ENCODE measurements at places on chromosomes 13 and 19.

DNA sequence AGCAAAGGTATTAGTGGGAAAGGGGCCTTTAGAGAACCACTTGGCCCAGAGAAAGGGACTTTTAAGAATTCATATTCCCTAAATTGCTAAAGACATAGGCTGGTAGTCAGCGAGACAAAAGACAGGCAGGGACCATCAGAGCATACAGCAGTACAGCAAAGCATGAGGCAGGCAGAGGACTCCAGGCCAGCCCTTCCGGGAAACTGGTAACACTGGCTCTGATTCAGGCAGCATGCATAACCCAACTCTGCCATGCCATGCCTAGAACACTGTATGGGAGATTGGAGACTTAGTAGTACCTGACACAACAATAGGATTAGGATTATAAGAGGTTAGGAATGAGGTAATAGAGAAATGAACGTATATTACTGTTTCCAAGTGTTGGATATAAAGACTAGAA is 34.9 kb downstream of the CAB39L start:
- peaks cover 3% of the 10 kb centered on the region for H3K4me1 ChIP-seq
- no peak overlapping the region for H3K27ac ChIP-seq
- H3K4me3 ChIP-seq = no peak overlapping the region
- H3K27me3 ChIP-seq = no peaks in the 10 kb centered on the region

DNA sequence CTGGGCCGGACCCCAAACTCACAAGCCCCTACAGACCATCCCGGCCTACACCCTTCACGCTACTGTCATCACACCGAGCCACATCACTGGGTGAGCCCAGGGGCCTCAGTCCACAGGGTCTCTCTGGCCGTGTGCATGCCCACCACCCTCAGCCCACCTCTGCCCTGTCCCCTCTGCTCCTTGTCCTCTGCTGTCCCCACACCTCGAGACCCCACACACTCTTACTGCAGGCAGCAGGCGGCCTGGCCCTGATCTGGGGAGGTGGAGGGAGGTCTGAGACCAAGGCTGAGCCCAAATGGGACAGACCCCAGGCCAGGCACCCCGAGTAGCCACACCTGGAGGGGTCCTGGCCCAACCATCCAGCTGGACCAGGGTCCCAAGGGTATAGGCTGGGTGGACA is 35.2 kb downstream of the PEPD start:
- H3K4me1 ChIP-seq = peaks cover 7% of the 10 kb centered on the region
- no peak overlapping the region for H3K27ac ChIP-seq
- H3K27me3 ChIP-seq = no peaks in the 10 kb centered on the region
- peaks cover 17% of the 10 kb centered on the region for H3K36me3 ChIP-seq

GRCh38 chr13:31870511-31870910 is 131.2 kb downstream of the RXFP2 start:
- no peak overlapping the region for H3K27ac ChIP-seq
- no peaks in the 10 kb centered on the region for H3K36me3 ChIP-seq
- no peak overlapping the region for H3K4me3 ChIP-seq
- peaks cover 22% of the 10 kb centered on the region for H3K4me1 ChIP-seq

- no peaks in the 10 kb centered on the region for H3K36me3 ChIP-seq
- no peak overlapping the region for H3K4me3 ChIP-seq
- H3K27me3 ChIP-seq = no peaks in the 10 kb centered on the region
These were observed 64.5 kb upstream of the SCEL start for GRCh38 chr13:77470986-77471385.

DNA sequence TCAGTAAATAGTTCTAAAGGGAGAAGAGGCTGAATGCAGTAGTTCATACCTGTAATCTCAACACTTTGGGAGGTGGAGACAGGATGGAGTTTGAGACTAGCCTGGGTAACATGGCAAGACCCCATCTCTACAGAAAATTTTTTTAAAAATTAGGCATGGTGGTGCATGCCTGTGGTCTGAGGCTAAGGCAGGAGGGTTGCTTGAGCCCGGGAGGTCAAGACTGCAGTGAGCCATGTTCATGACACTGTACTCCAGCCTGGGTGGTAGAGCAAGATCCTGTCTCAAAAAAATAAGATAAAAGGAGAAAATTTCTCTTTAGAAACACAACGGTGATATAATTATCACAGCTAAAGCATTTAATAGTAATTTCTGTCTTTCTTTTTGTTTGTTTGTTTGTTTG is 57.1 kb downstream of the SIPA1L3 start:
- peaks cover 10% of the 10 kb centered on the region for H3K36me3 ChIP-seq
- H3K27ac ChIP-seq = no peak overlapping the region
- H3K27me3 ChIP-seq = no peaks in the 10 kb centered on the region
- peaks cover 12% of the 10 kb centered on the region for H3K4me1 ChIP-seq

- no peak overlapping the region for H3K27ac ChIP-seq
- no peak overlapping the region for H3K4me3 ChIP-seq
- no peak for DNase-seq
- H3K36me3 ChIP-seq = peaks cover 5% of the 10 kb centered on the region
These were observed 6.4 kb downstream of the CHST8 start for GRCh38 chr19:33627962-33628839.

- peaks cover 2% of the 10 kb centered on the region for H3K36me3 ChIP-seq
- H3K27ac ChIP-seq = peak overlapping the region; percentile 90
- H3K4me1 ChIP-seq = peaks cover 21% of the 10 kb centered on the region
- H3K4me3 ChIP-seq = no peak overlapping the region
- no peak for DNase-seq
These were observed 41.7 kb downstream of the ELL start for GRCh38 chr19:18480006-18480691.

DNA sequence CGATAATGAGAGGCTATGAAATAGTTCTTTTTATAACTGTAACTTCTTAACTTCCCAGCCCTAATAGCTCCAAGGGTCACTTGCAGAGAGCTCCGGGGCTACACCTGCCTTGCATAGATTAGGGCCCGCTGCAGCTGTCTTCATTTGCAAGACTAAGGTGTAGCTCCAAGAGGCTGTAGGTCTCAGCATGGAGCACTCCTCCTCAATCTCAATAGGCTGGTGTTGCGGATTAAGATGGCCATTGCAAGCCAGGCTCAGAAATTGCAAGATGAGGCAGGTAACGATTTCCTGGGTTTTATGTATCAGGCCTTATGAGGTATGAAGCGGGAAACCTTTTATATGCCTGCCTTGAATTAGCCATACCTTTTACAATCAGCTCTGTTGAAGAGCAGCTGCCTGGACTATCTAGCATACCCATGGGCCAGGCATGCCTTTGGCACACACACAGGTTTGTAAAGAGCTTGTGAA is 185.7 kb downstream of the TM9SF2 start:
- H3K4me1 ChIP-seq = peaks cover 14% of the 10 kb centered on the region
- DNase-seq = no peak
- H3K27me3 ChIP-seq = peaks cover 53% of the 10 kb centered on the region
- H3K4me3 ChIP-seq = no peak overlapping the region
- H3K36me3 ChIP-seq = no peaks in the 10 kb centered on the region
- no peak overlapping the region for H3K27ac ChIP-seq

DNA sequence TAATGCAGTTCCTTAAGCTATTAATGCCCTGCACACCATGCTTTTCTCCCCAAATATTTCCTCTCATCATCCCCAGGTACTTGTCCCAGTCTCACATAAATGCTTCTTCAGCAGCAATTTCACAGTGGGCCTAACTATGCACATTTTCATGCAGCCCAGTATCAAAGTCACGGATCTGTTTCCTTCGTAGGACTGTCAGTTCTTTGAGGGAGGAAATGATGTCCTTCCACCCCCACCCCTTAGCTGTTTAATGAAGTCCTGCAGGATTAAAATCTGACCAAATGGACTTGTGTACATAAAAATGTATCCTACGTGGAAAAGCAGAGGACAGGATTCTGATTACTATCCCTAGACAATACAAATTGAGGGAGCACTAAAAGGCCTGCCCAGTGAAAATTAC is 68.6 kb upstream of the ARGLU1 start:
- DNase-seq = no peak
- H3K27ac ChIP-seq = no peak overlapping the region
- no peaks in the 10 kb centered on the region for H3K27me3 ChIP-seq
- no peaks in the 10 kb centered on the region for H3K36me3 ChIP-seq
- H3K4me1 ChIP-seq = no peaks in the 10 kb centered on the region
- no peak overlapping the region for H3K4me3 ChIP-seq

GRCh38 chr19:1070931-1071791 is 4.2 kb downstream of the ARHGAP45 start:
- H3K4me3 ChIP-seq = peak overlapping the region; percentile 52
- H3K27me3 ChIP-seq = peaks cover 43% of the 10 kb centered on the region
- no peaks in the 10 kb centered on the region for H3K36me3 ChIP-seq
- H3K27ac ChIP-seq = peak overlapping the region; percentile 43
- peaks cover 6% of the 10 kb centered on the region for H3K4me1 ChIP-seq

GRCh38 chr13:112481458-112481857 is 105.3 kb downstream of the SPACA7 start:
- DNase-seq = no peak
- H3K4me3 ChIP-seq = no peak overlapping the region
- H3K36me3 ChIP-seq = peaks cover 36% of the 10 kb centered on the region
- H3K27me3 ChIP-seq = no peaks in the 10 kb centered on the region
- H3K4me1 ChIP-seq = no peaks in the 10 kb centered on the region

DNA sequence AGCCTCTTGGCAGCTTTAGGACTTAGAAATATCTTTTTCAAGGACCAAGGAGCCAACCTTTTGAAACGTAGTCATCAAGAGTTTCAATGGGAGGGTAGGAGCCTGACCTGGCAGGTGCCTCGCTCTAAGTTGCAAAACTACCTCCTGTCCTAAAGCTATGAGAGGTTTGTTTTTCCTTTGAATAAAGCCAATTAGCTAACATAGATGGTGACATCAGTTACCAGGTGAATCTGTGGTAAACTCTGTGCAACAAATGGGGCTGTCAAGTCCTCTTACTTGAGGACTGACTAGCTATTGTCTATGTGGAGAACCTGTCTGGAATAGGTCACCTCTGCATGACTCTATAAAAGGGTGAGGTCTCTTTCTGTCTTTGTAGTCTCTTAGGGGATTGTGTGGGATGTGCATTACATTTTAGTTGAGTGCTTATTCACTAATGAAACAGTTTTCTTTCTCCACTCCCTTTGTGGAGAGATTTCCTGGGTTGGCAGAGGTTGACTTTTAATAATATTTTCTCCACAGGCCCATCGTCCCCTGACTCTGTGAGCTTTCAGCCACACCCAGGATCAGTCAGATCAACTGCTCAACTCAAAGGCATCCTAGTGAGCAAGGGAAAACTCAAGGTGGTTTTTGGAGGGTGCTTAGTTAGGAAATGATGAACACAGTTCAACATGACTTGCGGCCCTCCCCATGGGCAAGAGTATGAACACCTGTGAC is 9.9 kb downstream of the ARL11 start:
- no peak for DNase-seq
- no peak overlapping the region for H3K27ac ChIP-seq
- no peaks in the 10 kb centered on the region for H3K36me3 ChIP-seq
- no peaks in the 10 kb centered on the region for H3K27me3 ChIP-seq

DNA sequence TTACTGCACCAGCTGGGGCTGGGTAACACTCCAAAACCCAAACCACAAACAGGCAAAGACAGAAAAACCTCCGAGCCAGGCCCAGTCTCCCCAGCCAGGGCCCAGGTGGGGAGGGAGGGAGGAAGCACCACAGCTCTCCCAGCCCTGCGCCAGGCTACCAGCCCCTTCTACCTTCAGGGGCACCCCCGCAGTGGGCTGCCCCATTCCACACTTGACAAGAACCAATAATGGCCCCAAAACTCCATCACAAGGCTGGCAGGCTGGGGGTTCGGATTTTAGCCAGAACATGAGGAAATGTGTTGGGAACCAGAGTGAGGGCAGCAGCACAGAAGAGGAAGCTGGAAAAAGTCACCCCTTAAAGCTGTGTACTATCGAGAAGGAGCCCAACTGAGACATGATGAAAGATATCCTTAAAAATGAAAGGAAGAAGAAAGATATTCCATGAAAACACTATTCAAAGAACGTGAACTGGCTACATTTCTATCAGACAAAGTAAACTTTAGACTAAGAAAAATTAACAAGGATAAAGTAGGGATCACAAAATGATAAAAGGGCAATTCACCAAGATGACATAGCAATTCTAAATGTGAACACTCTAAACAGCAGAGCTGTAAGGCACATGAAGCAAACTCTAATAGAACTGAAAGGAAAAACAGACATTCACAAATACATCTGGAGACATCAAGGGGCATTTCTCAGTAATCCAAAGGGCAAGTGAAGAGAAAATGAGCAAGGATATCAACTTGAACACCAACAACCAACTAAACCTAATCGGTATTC is 12.9 kb downstream of the TUBGCP3 start:
- H3K36me3 ChIP-seq = peaks cover 15% of the 10 kb centered on the region
- no peak for DNase-seq
- H3K4me3 ChIP-seq = no peak overlapping the region
- peak overlapping the region; percentile 22 for H3K27ac ChIP-seq
- H3K27me3 ChIP-seq = no peaks in the 10 kb centered on the region

GRCh38 chr13:33367926-33368325 is 82.4 kb upstream of the STARD13 start:
- DNase-seq = no peak
- H3K27me3 ChIP-seq = no peaks in the 10 kb centered on the region
- H3K4me3 ChIP-seq = no peak overlapping the region
- peak overlapping the region; percentile 14 for H3K27ac ChIP-seq
- no peaks in the 10 kb centered on the region for H3K36me3 ChIP-seq

DNA sequence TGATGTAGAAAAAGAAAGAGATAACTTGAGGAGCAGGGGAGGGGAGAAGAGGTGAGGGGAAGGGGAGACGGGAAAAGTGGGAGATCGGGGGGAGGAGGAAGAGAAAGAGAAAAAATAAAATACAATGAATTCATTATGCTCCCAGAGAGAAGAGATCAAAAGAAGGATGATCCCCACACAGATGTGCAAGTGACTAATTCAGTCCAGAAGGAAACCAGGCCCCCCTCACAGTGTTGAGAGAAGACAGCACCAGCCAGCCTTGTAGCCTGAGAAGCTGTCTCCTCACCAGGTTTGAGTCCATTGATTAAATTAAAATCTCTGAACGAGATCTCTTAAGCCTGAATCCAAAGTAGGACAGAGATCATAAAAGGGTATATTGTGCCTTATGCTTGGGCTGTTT is 333.7 kb upstream of the NBEA start:
- DNase-seq = no peak
- no peak overlapping the region for H3K4me3 ChIP-seq
- no peaks in the 10 kb centered on the region for H3K36me3 ChIP-seq
- no peak overlapping the region for H3K27ac ChIP-seq
- peaks cover 11% of the 10 kb centered on the region for H3K4me1 ChIP-seq
